Spinal cord (tissue), 10 donors: ENCODE measurements at places on chromosomes 13 and 19.

- no peak overlapping the region for H3K27ac ChIP-seq
- H3K27me3 ChIP-seq: no peaks in the 10 kb centered on the region
- no peak overlapping the region for H3K4me3 ChIP-seq
- H3K36me3 ChIP-seq: no peaks in the 10 kb centered on the region
- no peak for DNase-seq
Measured at GRCh38 chr19:31908080-31908479, 437.3 kb upstream of the ZNF507 start.

DNA sequence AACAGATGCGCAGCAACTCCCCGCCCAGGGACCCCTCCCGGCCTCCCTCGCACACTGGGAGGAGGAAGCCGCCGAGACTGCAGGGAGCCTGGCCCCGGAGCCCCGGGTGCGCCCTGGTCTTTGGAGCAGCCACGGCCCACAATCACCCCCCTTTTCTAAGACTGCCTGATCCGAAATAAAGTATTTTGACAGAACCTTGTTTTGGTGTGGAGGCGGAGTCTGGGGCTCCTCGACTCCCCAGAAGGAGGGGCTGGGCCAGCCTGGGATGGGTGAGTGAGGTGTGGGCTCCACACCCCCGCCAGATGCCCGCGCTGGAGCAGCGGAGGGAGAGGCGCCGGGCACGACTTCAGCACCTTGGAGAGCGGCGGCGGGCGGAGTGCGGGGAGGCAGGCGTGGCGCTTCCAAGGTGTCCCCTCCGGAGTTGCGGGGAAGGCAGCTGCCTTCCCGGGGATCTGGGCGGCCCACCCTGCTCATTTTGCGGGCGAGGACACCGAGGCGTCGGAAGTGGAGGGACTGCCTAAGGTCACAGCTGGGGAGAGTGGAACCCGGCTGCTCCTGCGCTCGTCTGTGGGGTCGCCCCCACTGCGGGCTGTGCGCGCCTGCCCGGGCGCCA, 9.4 kb downstream of the SIRT6 start:
- no peak overlapping the region for H3K4me3 ChIP-seq
- peaks cover 14% of the 10 kb centered on the region for H3K27me3 ChIP-seq
- peaks cover 43% of the 10 kb centered on the region for H3K36me3 ChIP-seq
- H3K27ac ChIP-seq: no peak overlapping the region
- peaks cover 9% of the 10 kb centered on the region for H3K4me1 ChIP-seq
- DNase-seq: no peak

GRCh38 chr19:3855320-3855719, 13.5 kb downstream of the ZFR2 start:
- DNase-seq: no peak
- H3K27ac ChIP-seq: no peak overlapping the region
- no peak overlapping the region for H3K4me3 ChIP-seq
- H3K4me1 ChIP-seq: no peaks in the 10 kb centered on the region

GRCh38 chr19:7980168-7980567, 25.3 kb downstream of the ELAVL1 start:
- no peaks in the 10 kb centered on the region for H3K27me3 ChIP-seq
- no peak overlapping the region for H3K27ac ChIP-seq
- H3K36me3 ChIP-seq: peaks cover 96% of the 10 kb centered on the region
- peaks cover 3% of the 10 kb centered on the region for H3K4me1 ChIP-seq
- no peak for DNase-seq

DNA sequence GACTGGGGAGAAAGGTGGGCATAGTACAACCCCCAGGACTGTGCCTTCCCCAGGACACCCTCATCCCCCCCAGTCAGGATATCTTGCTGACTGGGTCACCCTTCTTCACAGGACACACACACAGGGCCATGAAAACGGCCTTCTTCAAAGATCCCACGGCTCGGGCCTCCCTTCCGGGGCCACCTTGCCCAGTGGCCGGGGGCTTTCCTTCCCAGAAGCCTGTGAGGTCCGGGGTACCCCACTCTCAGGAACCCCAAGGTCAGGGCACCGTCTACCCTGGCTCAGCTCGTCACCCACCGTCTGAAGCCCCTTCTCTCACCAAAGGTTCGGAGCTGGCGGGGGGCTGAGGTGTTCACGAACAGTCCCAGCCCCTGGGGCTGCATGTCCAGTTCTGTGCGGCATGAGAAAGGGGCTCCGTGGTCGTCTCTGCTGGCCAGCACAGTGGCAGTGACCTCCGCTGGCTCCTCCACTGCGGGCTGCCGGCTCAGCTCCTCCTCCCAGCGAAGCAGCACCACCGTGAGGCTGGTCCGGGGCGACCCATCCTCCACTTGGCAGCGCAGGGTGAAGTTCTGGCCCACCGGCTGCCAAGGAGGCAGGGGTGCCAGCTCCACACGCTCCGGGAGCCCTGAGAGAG, 2.1 kb upstream of the RAVER1 start:
- H3K27ac ChIP-seq: peak overlapping the region; percentile 15
- H3K4me3 ChIP-seq: no peak overlapping the region
- no peak for DNase-seq
- peaks cover 38% of the 10 kb centered on the region for H3K4me1 ChIP-seq

DNA sequence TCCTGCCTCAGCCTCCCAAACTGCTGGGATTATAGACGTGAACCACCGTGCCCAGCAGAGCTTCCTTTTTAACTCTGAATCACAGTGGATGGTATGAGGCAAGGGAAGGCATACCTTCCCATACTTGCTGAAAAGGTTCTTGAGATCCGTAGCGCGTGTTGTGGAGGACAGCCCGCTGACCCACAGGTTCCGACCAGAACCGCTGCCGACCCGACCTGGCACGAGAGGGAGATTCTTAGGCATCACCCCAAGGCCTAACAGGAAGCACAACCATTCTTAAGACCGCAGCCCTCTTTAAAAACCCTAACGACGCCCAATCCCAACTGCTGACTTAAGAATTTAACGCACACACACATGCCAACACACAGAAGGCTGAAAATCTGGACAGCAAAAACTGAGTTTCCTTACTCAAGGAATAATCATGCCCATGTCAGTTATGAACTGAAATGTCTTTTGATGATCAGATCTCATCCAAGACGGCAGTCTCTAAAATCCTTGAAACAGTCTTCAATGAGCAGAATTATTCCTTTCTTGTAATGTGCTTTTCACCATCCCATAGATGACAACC, 12.6 kb downstream of the SAFB2 start:
- DNase-seq: no peak
- H3K27ac ChIP-seq: no peak overlapping the region
- no peaks in the 10 kb centered on the region for H3K27me3 ChIP-seq
- H3K4me3 ChIP-seq: no peak overlapping the region

DNA sequence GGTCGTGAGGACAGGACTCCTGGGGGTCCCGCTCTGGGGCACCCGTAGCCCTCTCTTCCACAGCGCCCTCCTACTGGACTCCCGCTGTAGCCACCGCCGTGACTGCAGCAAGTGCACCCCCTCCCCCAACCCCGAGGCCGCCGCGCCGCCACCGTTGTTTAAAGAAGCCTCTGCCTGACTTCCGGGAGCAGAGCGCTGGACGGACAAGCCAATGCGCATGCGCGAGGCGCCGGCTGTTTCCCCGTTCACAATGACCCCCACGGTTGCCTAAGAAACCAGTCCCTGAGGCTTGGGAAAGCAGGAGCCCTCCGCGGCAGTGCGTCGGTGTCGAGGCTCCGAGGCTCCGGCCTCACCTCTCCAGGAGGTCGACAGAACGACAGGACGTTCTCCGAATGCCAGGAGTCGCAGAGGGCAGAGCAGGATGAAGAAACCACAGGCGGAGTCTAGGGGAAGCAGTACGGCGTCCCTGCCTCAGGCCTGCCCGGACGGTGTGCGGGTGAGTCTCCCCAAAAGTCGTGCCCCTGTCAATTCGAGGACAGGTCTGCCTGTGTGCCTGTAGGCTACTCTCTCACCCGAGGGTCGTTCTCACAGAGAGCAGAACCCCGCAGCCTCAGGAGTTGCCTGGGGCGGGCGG, 70.5 kb upstream of the ZNF420 start:
- H3K4me3 ChIP-seq: peak overlapping the region; percentile 38
- peak; percentile 12 for DNase-seq
- H3K27ac ChIP-seq: no peak overlapping the region
- no peaks in the 10 kb centered on the region for H3K27me3 ChIP-seq
- H3K4me1 ChIP-seq: peaks cover 7% of the 10 kb centered on the region

GRCh38 chr19:824885-825284, 2.8 kb upstream of the AZU1 start:
- no peak overlapping the region for H3K27ac ChIP-seq
- H3K36me3 ChIP-seq: no peaks in the 10 kb centered on the region
- no peak for DNase-seq
- H3K27me3 ChIP-seq: no peaks in the 10 kb centered on the region

- no peaks in the 10 kb centered on the region for H3K27me3 ChIP-seq
- peaks cover 3% of the 10 kb centered on the region for H3K4me1 ChIP-seq
- no peak overlapping the region for H3K27ac ChIP-seq
- no peak overlapping the region for H3K4me3 ChIP-seq
- no peaks in the 10 kb centered on the region for H3K36me3 ChIP-seq
- DNase-seq: no peak
Measured at GRCh38 chr13:109485136-109485794, 301.1 kb downstream of the IRS2 start.

- no peaks in the 10 kb centered on the region for H3K36me3 ChIP-seq
- H3K27ac ChIP-seq: no peak overlapping the region
- DNase-seq: no peak
Measured at GRCh38 chr19:23512151-23512925, 117.1 kb upstream of the ZNF91 start.

DNA sequence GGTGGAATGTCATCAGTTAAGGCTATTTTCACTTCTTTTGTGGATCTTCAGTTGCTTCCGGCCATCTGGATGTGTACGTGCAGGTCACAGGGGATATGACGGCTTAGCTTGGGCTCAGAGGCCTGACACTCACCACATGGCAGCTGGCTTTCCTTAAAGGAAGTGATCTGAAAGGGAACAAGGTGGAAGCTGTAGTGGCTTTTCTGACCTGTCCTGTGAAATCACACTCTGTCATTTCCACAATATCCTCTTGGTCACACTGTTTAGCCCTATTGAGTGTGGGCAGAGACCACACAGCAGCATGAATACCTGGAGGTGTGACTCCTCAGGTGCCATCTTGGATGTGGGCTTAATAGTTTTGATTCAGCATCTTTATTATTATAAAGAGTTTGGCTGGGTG, 4.5 kb upstream of the BAX start:
- H3K36me3 ChIP-seq: peaks cover 6% of the 10 kb centered on the region
- no peaks in the 10 kb centered on the region for H3K27me3 ChIP-seq
- peaks cover 10% of the 10 kb centered on the region for H3K4me1 ChIP-seq
- DNase-seq: no peak
- H3K4me3 ChIP-seq: no peak overlapping the region

DNA sequence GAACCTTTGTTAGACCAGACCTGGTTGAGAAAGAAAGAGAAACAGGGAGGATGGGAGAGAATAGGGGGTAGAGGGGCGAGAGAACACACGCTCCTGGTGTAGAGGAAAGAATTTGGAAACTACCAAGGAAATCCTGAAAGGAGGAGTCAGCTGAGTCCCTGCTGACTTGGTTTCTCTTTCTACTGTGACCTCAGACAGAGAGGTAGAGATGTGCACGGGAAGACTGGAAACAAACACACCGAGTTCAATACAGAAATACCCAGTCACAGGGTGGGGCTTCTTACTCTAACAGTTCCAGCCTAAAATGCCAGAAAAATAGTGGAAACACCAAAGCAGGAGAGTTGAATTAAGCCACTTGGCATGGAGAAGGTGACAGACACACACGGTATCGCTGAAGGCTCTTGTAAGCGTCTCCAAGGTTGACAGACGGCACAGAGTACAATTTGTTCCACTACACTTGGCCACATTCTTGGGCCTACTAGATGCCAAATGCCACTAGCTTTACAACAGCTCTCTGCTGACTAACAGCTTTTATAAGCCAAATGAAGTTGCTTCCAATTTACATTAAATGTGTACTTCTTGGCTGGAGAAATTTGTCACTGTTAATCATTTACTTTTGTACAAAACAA, 28.1 kb downstream of the LATS2 start:
- H3K27ac ChIP-seq: peak overlapping the region; percentile 76
- peak; percentile 96 for DNase-seq
- peaks cover 3% of the 10 kb centered on the region for H3K36me3 ChIP-seq
- no peak overlapping the region for H3K4me3 ChIP-seq

GRCh38 chr19:38386971-38387549, 774 bp downstream of the GGN start:
- H3K27me3 ChIP-seq: peaks cover 25% of the 10 kb centered on the region
- H3K4me3 ChIP-seq: peak overlapping the region; percentile 31
- peaks cover 41% of the 10 kb centered on the region for H3K4me1 ChIP-seq
- H3K36me3 ChIP-seq: peaks cover 51% of the 10 kb centered on the region

- DNase-seq: no peak
- H3K27me3 ChIP-seq: no peaks in the 10 kb centered on the region
- no peaks in the 10 kb centered on the region for H3K36me3 ChIP-seq
- peaks cover 14% of the 10 kb centered on the region for H3K4me1 ChIP-seq
Measured at GRCh38 chr13:21060338-21061028, 903 bp downstream of the LATS2 start.

GRCh38 chr13:79423801-79424642, 18.0 kb upstream of the RBM26 start:
- H3K36me3 ChIP-seq: no peaks in the 10 kb centered on the region
- no peaks in the 10 kb centered on the region for H3K27me3 ChIP-seq
- no peaks in the 10 kb centered on the region for H3K4me1 ChIP-seq
- no peak overlapping the region for H3K4me3 ChIP-seq
- DNase-seq: peak; percentile 26
- no peak overlapping the region for H3K27ac ChIP-seq

GRCh38 chr13:100461309-100462030, 127.1 kb downstream of the GGACT start:
- no peaks in the 10 kb centered on the region for H3K27me3 ChIP-seq
- no peaks in the 10 kb centered on the region for H3K36me3 ChIP-seq
- DNase-seq: no peak
- peak overlapping the region; percentile 26 for H3K27ac ChIP-seq

DNA sequence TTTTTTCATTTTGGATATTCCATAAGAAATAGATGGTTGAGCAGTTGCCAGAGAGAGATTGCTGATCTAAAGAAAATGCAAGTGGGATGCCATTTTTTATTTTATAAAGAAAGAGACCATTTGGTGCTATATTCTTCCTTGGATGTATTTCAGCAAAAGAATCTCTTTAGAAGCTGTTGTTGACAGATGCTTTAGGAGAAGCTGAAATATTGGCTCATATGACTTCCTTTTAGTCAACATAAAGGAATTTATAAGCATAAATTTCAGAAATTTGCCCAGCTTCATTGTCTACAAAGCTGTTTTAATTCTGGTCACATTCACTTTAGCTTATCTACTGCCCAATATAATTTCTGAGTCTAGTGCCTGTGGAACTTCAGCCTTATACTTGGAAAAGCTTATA, 36.9 kb downstream of the POLR1D start:
- DNase-seq: no peak
- H3K4me1 ChIP-seq: peaks cover 3% of the 10 kb centered on the region
- H3K27ac ChIP-seq: peak overlapping the region; percentile 74
- no peak overlapping the region for H3K4me3 ChIP-seq
- H3K27me3 ChIP-seq: no peaks in the 10 kb centered on the region

DNA sequence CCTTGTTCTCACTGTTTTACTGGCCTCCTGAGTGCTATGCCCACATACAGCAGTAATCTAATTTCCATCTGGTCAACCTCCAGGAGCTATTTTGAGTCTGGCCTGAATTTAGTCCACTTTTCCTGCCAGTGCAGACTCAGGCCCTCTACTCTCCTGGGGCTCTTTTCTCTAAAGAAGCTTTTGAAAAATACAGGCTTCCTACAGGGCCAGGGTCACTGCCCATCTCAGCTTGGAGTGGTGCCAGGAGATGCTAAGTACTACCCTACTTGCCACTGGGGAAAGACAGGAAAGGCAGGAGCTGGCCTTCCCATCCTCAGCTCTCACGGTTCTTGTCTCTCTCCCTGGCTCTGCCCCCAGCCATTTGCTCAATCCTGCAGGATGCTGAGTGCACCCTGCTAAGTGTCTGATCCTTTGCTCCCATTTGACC, 101.7 kb upstream of the SERP2 start:
- no peaks in the 10 kb centered on the region for H3K36me3 ChIP-seq
- H3K4me1 ChIP-seq: peaks cover 7% of the 10 kb centered on the region
- H3K27ac ChIP-seq: peak overlapping the region; percentile 4
- H3K27me3 ChIP-seq: no peaks in the 10 kb centered on the region
- H3K4me3 ChIP-seq: no peak overlapping the region
- peak; percentile 58 for DNase-seq
